ENCODE measurements at places on chromosomes 7 and 10. TPM values are rescaled to one million over a fixed set of nuclear protein-coding genes. Genes with fewer than 3 reads are reported as not detected.

GRCh38 chr10:1807196-1807595 is 69.9 kb upstream of the ADARB2 start:
- no peak for DNase-seq

GRCh38 chr10:76350583-76350982 is 919.2 kb downstream of the LRMDA start:
- DNase-seq: no peak

GRCh38 chr7:30727061-30727945 is 24.6 kb upstream of the INMT start:
- DNase-seq: no peak

- DNase-seq: no peak
Measured at GRCh38 chr7:133977409-133978274, 149.5 kb upstream of the LRGUK start.

The ZMIZ1 gene
- total RNA-seq: 50.5 TPM

- no peak for DNase-seq
Measured at GRCh38 chr7:39735903-39736302, 112.5 kb downstream of the RALA start.

DNA sequence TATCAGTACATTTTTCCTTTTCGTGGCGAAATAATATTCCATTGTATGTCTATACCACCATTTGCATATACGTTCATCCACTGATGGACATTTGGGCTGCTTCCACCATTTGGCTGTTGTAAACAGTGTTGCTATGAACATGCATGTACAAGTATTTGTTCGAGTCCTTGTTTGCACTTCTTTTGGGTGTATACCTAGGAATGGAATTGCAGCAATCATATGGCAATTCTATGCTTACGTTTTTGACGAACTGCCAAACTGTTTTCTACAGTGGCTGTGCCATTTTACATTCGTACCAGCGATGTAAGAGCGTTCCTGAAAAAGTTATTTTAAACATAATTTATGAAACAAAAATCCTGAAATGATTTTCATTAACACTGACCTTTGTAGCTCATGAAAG is 79.5 kb downstream of the HIPK2 start:
- DNase-seq: no peak

The RNF148 gene
- 0.20 TPM for total RNA-seq

- no peak for DNase-seq
Measured at GRCh38 chr10:133196936-133197758, 32.9 kb upstream of the UTF1 start.

DNA sequence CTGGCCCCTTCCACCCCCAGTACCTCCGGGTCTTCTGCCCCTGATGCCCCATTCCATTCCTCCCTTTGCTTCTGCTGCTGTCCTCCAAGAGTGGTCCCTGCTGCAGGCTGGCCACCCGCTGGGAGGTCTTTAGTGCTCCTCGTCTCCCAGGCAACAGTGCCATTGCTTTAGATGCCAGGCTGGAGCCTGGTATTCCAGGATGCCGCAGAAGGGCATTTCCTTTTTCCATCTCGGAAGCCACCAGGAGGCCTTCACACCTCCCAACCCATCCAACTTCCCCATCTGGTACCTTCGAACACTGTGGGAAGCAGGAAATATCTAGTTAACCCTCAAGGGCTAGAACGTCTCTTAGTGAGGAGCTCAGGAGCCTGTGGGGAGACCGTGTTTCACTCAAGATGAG is 92.9 kb upstream of the DUSP5 start:
- no peak for DNase-seq

The TRPV5 gene
- not detected for total RNA-seq

The LRRC18 gene
- not detected for total RNA-seq

DNA sequence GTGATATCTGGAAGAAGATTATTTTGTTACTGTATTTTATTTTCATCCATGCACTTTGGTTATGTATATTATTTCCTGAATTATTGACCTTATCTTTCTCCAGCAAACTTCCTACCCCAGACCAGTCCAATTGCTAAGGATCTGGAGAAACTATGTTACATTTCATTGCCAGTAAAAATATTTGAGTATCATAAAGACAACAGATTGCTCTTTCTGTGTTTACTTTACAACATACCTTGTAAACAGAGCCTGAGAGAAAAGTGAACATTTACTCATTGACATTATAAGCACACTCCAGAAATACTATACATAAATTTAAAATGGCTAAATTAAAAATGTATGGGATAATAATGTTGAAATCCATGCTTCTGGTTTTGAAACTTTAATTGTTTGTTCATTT is 186.2 kb upstream of the FAM3C start:
- no peak for DNase-seq

DNA sequence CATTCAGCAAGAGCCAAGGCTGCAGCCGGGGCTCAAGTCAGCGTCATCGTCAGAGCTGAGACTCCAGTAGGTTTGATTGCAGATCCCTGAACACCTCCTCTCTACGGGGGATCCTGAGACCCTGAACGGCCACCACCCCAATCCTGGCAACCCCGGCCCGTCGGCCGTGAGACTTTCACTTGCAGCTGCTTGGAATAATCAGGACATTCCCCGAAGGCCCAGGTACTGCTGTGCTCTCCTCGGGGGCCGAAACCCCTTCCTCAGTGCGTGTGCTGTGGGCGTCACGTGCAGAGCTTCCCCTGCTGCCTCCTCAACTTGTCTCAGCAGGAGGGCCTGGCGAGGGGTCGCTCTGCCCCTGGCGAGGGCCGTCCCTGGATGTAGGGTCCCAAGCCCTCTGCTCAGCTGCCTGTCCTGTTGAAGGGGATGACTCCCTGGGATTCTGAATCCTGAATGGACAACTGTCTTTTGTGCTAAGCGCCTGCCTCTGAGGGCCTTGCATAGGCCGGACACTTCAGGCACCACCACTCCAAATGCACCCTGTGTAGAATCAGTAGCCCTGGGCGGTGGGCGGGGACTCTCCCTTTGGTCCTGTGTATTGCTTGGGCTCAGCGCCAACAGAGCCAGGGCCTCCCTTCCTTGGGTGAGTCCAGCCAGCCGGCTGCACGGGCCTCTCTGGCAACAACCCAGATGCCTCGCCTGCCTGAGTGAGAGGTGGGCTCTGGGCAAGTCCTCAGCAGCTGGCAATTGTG is 63.8 kb upstream of the EBF3 start:
- no peak for DNase-seq

DNA sequence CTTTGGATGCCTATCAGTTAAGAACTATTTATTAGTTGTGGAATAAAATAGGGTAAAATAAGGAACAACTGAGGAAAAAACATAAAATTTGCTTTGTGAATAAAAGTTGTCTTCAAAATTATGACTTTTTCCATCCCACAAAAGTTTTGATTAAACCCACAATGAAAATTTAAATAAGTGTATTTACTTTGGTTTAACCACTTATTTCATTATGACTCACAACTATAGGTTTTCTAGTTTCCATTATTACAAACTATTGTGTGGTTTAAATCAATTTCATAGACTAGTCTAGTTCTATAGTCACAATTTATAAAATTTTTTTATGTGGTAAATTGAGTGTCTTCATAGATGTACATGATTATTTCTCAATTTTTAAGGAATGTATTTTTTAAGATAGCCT is 116.6 kb downstream of the EGFR start:
- no peak for DNase-seq

The SUGCT gene
- 6.6 TPM for total RNA-seq

GRCh38 chr10:96270571-96270970 is 798 bp downstream of the BLNK start:
- DNase-seq: no peak

DNA sequence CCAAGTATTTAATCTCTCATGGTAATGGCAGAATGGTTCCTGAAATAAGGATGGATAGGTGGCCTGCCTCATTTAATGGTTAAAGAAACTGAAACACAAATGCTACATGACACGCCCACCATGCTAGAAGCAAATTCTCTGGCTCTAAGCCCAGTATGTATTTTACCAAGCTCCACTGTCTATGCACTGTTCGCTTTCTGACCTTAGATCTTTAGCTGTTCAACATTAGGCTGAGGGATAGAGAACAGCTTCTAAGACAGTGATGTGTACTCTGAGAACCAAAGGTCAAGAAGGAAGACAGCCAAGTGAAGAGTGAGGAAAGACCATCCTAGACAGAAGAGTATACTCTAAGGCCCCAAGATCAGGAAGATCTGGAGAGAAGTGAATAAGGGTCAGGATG is 26.6 kb downstream of the FAM3C start:
- no peak for DNase-seq

The HOXA9 gene
- not detected for total RNA-seq

The GAD2 gene
- total RNA-seq: not detected

GRCh38 chr7:4190010-4190981 is 491.8 kb upstream of the FOXK1 start:
- no peak for DNase-seq

The STK31 gene
- total RNA-seq: not detected

GRCh38 chr7:71706597-71706975 is 574.6 kb downstream of the GALNT17 start:
- DNase-seq: no peak

The PCDH15 gene
- total RNA-seq: 0.16 TPM

GRCh38 chr7:30931929-30932540 is 20.4 kb downstream of the AQP1 start:
- no peak for DNase-seq

The ANKRD61 gene
- not detected for total RNA-seq

The HYCC1 gene
- 33.2 TPM for total RNA-seq

- DNase-seq: no peak
Measured at GRCh38 chr7:94943134-94943533, 35.7 kb downstream of the PPP1R9A start.

Measured in heart left ventricle (tissue), 16 donors.